Gastroesophageal sphincter (tissue), 4 donors: ENCODE measurements at places on chromosomes 1 and 21. TPM values are rescaled to one million over a fixed set of nuclear protein-coding genes. Genes with fewer than 3 reads are reported as not detected.

The AK2 gene
- 104 TPM for total RNA-seq

The ZNF362 gene
- total RNA-seq: 22.8 TPM

The HHAT gene
- total RNA-seq: 2.4 TPM

The DPM3 gene
- total RNA-seq: 57.9 TPM

GRCh38 chr1:113073479-113073950, 517 bp downstream of the LRIG2 start:
- peak; percentile 60 for ATAC-seq

DNA sequence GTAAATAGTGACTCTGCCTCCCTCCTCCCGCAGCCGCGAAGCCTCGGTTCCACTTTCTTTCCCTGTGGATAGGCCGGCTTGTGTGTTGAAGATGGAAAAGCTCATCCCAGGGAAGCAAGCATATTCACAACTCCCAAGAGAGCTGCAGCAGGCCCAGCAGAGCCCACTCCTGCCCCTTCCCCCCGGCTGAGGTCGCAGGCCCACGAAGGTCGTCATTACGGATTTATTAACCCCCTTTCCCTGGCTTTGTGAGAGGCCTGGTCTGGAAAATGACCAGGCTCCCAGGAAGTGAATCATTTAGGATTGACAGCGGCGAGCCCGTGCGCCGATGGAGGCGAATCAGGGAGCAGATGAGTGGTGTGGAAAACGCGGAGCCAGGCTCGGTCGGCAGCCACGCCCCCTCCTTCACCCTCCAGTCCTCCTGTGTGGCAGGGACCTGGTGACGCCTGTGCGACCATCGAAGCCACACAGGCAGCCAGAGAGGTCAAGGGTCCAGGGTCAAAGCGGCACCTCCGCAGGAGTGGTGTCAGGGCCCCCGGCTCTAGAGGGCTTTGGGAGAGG, 93.4 kb downstream of the PRDM16 start:
- no peak for ATAC-seq
